ENCODE measurements at places on chromosomes 2 and 18.

DNA sequence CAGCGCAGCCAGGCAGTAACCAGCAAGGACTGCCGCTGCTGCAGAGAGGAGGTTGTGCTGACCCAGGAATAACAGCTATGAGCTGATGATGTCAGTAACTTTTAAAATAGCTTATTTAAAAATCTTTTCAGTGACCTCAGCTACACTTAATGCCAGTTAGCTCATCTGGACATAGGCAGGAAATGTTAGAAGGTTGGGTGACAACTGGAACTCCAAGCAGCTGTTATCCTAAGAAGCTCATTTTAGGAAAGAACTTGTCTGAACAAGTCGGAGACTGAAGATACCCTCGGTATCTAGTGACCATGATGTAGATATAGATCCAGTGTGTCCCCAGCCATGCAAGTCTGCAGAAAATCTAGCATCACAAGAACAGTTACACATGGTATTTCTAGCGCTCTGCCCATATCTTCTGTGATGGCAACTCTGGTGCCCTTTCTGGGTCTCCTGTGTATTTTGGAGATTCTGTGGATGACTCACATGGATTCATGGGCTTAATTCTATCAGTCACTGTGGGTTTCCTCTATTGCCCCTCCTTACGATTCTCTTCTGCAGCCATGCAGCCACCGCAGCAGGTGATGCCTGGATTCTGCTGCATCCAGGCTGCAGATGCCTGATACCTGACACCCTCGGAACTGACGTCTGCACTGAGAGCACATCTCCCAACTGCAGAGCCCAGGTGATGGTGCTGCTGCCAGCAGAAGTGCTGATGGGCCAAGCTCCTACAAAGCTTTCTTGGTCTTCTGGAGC is 19.8 kb upstream of the PLEK start:
- no peak for DNase-seq

DNA sequence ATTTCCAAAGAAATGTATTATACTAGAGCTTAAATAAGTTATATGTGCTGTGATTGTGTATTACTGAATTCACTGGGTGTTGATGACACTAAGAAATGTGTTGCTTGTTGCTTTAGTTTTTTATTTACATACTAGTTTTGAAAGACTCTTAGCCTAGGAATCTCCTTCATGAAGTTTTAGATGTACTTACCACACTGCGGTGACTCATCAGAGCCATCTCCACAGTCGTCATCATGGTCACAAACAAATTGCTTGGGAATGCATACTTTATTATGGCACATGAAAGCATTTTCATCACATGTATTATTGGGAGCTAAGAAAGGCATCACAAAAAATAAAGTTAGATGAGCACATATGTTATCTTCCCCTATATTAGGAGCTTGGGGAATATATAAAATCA is 1624.2 kb downstream of the LRP1B start:
- no peak for DNase-seq

GRCh38 chr2:107811411-107811810 is 15.3 kb upstream of the RGPD4 start:
- no peak for DNase-seq

GRCh38 chr2:117512307-117512706 is 302.2 kb upstream of the DDX18 start:
- no peak for DNase-seq

DNA sequence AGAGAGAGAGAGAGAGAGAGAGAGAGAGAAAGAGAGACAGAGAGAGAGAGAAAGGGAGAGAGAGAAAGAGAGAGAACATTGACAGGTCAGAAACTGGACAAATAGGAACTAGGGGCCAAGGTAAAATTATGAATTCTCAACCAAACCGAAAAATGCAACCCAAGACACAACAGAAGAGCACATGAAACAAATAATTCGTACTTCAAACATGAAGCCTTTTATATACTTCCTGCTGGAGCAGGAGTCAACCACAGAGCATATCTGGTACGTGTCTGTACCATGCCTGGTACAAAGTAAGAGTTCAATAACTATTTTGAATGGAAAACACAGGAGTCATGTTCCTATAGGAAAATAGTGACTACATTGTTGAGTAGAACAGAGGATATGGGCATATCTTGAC is 6.5 kb upstream of the VPS54 start:
- DNase-seq, result no peak

DNA sequence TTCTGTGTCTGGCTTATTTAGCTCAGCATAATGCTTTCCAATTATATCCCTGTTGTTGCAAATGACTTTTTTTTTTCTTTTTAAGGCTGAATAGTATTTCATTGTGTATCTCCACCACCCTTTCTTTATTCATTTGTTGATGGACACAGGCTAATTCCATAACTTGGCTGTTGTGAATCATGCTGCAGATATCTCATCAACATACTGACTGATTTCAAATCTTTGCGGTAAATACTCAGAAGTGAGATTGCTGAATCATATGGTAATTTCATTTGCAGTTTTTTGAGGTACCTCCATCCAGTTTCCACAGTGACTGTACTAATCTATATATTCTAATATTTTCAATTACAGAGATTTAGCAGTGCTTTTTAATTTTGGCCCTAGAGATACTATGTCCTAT is 266.2 kb downstream of the TMX3 start:
- no peak for DNase-seq

DNA sequence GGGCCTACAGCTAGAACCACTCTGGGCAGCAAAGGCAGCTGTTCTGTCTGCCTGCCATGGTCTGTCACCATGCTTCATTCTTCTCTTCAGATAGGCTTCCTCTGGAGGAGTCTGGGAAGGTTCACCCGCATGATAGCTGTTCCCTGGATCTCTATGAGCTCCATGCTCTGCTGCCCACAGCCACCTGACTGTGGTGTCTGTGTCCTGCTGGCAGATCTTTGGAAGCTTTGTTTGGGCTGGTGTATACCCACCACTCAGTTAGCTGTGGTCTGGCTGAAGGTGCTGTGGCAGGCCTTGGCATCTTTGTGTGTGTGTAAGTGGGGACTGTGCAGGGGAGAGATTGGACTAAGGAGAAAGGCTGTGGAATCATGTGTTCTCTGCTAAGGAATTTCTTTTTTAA is 23.4 kb downstream of the MYO1B start:
- no peak for DNase-seq

DNA sequence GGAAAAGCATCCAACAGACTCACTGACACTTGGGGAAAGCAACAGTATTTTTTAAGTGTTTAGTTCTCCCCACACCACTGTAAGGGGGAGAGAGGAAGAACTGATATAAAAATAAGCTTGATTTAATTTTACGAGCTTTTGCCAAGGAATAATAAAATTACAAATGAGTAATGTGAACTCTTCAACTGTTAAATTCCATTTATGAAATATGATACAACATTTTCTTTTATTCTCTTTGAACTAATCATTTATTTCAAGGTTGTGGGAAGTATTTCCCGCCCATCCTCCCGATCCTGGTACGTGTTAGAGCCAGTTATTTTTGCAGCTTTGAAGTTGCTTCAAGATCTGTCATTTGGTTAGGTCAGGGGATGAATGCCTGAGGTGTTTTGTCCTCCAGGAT is 35.2 kb downstream of the WDPCP start:
- DNase-seq, result no peak

- DNase-seq, result no peak
Measured at GRCh38 chr2:36492216-36492945, 105.6 kb downstream of the FEZ2 start.

GRCh38 chr2:65017335-65017734 is 28.1 kb downstream of the SLC1A4 start:
- no peak for DNase-seq

GRCh38 chr2:160268151-160268781 is 68.2 kb upstream of the ITGB6 start:
- no peak for DNase-seq

- no peak for DNase-seq
Measured at GRCh38 chr2:68426848-68427579, 40.1 kb downstream of the FBXO48 start.

- DNase-seq, result peak; percentile 17
Measured at GRCh38 chr2:29259221-29259620, 144.0 kb downstream of the CLIP4 start.

GRCh38 chr2:118855451-118856279 is 8.2 kb upstream of the EN1 start:
- DNase-seq, result peak; percentile 56

GRCh38 chr2:32274289-32274688 is 3.4 kb upstream of the YIPF4 start:
- no peak for DNase-seq

GRCh38 chr2:40955635-40956034 is 503.7 kb upstream of the SLC8A1 start:
- no peak for DNase-seq

- no peak for DNase-seq
Measured at GRCh38 chr2:25400576-25401216, 59.0 kb upstream of the DNMT3A start.

DNA sequence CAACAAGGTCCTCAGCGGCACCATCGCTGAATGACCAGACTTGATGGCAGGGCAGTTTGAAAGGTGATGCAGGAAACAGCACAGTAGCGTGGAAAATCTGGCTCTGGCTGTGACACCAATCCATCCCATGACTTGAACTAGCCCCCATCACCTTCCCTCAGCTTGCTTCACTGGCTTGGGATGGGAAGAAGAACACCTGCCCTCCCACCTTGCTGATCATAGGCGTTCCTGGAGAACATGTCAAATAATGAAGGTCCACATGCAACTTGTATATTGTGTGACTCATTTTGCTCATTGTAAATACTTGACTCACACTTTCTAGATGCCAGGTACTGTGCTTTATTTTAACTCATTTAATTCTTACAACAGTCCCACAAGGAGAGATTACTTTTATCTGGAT is 292.4 kb upstream of the SPRED2 start:
- no peak for DNase-seq

- no peak for DNase-seq
Measured at GRCh38 chr2:6312367-6312766, 553.3 kb downstream of the CMPK2 start.

- no peak for DNase-seq
Measured at GRCh38 chr2:111196435-111196834, 75.7 kb downstream of the BCL2L11 start.

DNA sequence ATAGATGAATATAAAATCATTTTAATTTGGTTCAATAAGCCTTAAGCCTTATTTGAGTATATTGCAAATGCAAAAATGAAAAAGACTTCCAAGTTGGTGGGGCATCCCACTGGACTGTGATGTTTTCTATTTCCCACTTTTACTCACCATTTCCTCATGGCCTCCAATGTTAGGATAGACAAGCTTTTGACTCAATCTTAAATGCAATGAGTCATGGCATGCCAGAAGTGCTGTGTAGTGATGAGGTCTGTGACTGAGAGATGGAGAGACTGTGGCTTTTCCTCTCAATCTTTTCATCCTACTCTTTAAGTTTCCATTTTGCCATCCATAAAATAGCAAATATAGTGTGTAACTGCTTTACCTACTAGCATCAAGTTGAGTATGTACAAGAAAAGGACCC is 1401.2 kb upstream of the CELF4 start:
- DNase-seq, result peak; percentile 4

- DNase-seq, result no peak
Measured at GRCh38 chr2:132400169-132400900, 16.3 kb upstream of the GPR39 start.

DNA sequence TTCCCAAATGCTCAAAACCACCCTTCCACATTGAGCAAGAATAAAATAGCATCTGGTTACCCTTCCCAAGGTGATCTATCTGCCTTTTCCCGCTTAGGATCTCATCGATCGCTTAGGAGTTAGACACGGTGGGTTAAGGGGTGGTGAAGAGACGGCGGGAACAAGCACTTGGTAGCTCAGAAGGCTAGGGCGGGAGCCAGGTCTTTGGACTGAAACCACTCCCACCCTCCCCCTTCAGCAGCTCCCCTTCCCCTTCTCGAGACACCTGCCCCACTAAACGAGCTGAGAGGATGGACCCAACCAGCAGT is 513 bp downstream of the THOC1 start:
- DNase-seq, result no peak

GRCh38 chr2:241285596-241285995 is 29.9 kb downstream of the HDLBP start:
- no peak for DNase-seq

GRCh38 chr18:66300141-66300540 is 303.7 kb downstream of the CDH19 start:
- no peak for DNase-seq

GRCh38 chr2:106037932-106038331 is 156.2 kb downstream of the UXS1 start:
- no peak for DNase-seq

DNA sequence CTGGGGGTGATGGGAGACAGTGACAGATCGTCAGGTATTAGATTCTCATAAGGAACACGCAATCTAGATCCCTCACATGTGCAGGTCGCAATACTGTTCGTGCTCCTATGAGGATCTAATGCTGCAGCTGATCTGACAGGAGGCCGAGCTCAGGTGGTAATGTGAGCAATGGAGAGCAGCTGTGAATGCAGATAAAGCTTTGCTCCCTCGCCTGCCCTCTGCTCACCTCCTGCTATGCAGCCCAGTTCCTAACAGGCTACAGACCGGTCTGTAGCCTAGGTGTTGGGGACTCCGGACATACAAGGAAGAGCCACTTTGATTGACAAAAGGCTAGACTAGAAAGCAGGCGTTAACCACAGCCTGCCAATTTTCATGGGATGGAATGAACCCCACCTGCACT is 183.6 kb upstream of the TMEM200C start:
- no peak for DNase-seq

DNA sequence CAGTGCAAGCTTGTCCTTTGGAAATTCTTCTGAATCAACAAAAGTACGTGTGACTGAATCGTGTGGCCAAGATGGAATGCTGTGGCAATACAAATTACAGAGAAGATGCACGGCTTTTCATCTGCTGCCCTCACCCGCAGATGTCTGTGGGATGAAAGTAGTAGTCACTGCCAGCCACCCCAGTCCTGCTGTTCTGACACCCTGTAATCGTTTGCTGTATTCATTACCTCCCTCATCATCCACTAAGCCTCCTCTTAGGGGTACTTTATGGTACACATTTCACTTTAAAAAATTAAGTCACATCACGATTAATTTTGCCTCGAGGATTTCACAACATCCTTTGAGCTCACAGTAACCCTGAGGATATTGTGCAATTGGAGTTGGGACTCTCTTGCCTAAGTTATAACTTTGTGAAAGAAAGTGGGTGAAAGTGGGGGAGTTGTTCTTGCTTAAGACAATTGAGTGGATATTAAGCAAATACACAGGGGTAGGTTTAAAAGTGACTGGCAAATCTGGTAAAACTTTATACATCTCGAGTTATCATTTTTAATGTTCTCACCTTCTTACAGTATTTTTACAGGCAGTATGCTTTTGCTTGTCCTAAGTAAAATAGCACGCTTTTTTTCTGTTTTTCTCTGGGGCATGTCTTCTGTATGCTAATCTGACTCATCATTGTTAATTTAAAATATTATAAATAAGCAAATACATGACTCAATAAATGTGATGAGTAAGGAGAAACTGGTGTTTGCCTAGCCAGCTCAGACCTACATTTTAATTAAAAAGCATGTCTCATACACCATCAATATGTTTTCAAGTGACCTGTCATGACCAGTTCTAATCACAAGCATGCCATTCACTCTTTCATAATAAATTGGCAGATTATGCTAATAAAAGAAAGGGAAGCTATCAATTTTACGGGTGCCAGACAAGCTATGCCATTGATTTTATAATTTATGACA is 680.9 kb downstream of the IRS1 start:
- DNase-seq, result no peak

- peak; percentile 71 for DNase-seq
Measured at GRCh38 chr2:10161206-10161931, 38.8 kb downstream of the RRM2 start.
